Stimulated activated CD4-positive, alpha-beta T cell treated with anti-CD3 and anti-CD28 coated beads, Interleukin-1b, Interleukin-23, amount 100 ng/mL, for 4 hours (primary cell): ENCODE measurements at places on chromosomes 7 and 10.

GRCh38 chr10:6501931-6502330, 78.1 kb downstream of the PRKCQ start:
- DNase-seq = no peak

GRCh38 chr7:47479821-47480575, 101.9 kb downstream of the TNS3 start:
- no peak for DNase-seq

- no peak for DNase-seq
Observed at GRCh38 chr10:90373911-90374310, 483.9 kb downstream of the HTR7 start.

DNA sequence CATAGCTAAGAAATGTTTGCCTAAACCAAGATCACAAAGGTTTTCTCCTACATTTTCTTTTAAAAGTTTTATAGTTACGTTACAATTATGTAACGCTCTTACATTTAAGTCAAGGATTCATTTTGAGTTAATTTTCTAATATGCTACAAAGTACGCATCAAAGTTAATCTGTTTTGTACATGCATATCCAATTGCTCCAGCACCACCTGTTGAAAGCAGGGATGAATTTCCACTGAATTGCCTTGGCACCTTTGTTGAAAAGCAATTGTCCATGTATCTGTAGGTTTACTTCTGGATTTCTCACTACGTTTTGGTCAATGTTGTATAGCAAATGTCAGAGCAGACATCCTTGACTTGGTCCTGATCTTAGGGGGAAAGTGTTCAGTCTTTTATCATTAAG, 59.6 kb downstream of the NEUROG3 start:
- DNase-seq = no peak

GRCh38 chr7:87110778-87111177, 41.5 kb upstream of the DMTF1 start:
- DNase-seq = no peak

GRCh38 chr7:51620706-51621105, 304.1 kb upstream of the COBL start:
- no peak for DNase-seq

DNA sequence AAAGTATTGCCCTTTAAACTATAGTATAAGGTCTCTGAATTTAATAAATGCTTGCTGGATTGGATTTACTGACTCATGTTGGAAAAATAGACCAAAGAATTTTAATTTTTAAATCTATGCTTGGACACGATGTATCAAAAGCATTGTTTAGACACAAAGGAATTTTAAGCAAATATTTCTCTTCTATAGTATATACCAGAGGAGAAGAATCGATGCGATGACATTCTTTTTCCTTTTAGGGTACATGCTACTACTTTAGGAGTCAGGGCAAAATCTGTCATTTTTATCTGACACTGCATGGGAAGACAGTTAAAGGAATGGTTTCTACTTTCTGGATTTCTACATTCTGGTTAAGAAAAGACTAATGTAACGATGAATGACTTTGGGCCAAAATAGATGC, 339.9 kb downstream of the BMPER start:
- DNase-seq = no peak

GRCh38 chr7:151206914-151207313, 3.4 kb downstream of the H2BK1 start:
- DNase-seq = no peak

- DNase-seq = no peak
Observed at GRCh38 chr10:3330663-3331062, 158.1 kb upstream of the PITRM1 start.

GRCh38 chr10:102085336-102085735, 20.2 kb downstream of the HPS6 start:
- DNase-seq = no peak

- no peak for DNase-seq
Observed at GRCh38 chr10:89091496-89091895, 100.9 kb downstream of the FAS start.

GRCh38 chr7:80018941-80019808, 115.5 kb upstream of the GNAI1 start:
- peak; percentile 9 for DNase-seq

DNA sequence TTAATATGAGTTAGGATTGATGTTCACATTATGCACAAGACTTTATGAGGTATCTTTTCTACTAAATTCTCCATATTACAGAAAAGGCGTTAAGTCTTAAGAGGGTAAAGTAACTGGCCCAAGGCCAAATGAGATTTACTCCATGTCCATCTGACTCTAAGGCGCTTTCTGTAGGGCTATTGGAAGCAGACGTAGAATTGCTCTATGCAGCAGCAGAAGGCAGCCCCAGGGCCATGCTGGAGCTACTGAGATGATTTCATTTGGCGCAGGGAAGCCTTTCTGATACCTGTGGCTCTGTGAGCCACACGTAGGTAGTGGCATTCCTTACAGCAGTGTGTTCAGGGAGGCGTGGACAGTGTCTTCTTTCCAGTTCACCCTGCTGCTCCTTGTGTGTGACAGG, 133.1 kb downstream of the SH2D4B start:
- no peak for DNase-seq

DNA sequence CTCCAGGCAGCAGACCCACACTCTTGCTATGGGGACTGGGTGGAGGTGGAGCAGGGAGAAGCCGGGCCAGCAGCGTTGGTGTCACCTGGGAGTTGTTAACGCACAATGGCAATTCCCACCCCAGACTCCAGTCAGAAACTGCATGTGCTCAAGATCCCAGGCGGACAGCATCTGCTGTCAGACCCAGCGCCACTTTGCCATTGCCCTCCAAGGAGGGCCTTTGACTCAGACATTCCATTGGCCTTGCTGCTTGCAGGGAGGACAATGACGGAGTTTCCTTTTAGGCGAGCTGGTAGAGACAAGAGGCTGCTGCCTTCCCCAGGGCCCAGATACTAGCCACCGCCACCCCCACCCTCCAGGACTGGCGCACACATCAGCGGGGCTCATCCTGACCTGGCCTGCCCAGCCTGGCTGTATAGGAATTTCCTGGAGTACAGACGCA, 34.5 kb downstream of the ZNF775 start:
- no peak for DNase-seq

DNA sequence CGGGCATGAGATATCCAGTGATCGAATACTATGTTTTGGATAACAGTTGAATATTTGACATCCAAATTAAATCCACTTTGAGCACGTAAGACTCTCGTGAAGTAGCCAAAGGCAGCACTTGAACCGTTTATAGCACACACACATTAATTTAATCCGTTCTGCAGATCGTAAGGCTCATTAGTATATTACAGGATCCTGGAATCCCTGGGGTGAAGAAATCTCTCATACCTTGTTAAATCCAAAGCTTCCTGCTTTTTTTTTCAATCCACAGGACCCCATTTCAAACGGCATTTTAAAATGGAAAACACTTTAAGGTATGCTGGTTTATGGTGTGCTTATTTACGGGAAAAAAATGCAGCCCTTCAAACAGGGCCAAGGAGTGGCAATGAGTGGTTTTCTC, 158.4 kb upstream of the ADARB2 start:
- no peak for DNase-seq

DNA sequence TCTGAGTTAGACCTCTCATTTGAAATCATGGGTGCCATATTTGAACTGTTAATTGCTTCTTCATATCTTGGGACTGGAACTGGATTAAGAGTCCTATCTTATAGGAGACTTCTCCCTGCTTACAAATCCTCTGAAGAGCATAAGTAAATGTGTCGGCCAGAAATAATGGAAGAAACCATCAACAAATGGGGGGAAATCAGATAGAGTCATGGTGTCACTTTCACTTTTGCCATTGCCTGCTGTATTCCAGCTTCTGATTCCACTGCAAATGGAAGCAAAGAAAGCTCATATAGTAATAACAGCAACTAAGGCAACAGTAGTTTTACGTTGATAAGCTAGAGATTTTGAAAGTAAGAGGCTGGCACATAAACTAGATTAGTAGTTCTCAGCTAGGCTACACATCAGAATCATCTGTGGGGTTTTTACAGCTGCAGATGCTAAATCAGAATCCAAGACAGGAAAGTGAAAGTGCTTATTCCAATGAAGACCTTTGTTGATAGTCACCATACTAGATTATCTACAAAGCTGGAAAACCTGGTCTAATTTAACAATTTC, 12.3 kb upstream of the CRPPA start:
- no peak for DNase-seq

DNA sequence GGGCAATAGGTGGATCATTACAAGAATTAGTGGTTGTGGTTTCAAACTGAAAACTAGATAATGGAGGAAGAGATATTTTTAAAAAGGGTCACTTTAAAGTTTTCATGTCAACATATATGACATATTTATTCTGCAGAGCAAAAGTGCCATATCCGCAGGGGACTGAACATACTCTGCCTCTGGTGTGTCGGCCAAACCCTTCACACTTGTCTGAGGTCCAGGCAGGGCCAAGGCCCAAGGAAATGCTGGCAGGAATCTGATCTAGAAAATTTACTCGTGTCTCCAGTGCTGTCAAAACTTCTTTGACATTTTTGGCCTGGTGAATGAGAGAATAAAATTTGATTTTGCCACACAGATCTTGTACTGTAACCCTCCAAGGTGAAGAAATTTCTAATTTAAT, 562.3 kb downstream of the CCSER2 start:
- no peak for DNase-seq

- no peak for DNase-seq
Observed at GRCh38 chr10:98316661-98317060, 48.7 kb upstream of the LOXL4 start.

GRCh38 chr10:104935656-104936055, 294.6 kb downstream of the SORCS3 start:
- DNase-seq = no peak

- no peak for DNase-seq
Observed at GRCh38 chr7:107032720-107033438, 11.6 kb upstream of the PRKAR2B start.

- no peak for DNase-seq
Observed at GRCh38 chr10:50927522-50928189, 42.2 kb upstream of the A1CF start.

GRCh38 chr7:46554688-46555422, 633.8 kb upstream of the IGFBP3 start:
- DNase-seq = no peak

DNA sequence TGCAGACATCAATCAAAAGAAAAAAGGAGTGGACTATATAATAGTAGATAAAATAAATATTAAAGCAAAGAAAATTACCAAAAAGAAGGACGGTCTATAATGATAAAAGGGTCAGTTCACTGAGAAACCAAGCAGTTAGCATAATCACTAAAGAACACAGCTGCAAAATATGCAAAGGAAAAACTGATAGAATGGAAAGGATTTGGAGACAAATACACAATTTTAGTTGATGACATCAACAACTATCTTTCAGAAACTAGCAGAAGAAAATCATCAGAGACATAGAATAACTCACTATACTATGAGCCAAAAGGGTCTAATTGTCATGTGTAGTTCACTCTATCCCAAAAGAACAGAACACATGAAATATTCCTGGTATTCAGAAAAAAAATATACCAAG, 316.4 kb upstream of the IGFBP3 start:
- no peak for DNase-seq

DNA sequence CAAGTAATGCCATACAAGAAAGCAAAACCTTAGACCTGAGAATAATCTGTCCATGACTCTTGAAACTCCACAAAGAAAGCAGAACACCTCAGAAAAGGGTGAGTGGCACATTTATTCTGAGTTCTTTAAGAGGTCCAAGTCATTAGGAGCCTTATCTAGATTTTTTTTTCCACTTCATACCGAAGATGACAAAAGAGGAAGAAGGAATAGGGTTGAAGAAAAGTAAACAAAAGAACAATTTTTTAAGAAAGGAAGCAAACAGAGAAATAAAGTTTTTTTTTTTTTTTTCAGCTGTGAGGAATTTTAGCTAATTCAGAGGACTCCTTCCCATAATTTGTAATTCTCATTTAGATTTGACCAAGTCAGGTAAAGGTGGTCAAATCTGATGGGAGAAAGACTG, 13.1 kb upstream of the MTPN start:
- DNase-seq = no peak

DNA sequence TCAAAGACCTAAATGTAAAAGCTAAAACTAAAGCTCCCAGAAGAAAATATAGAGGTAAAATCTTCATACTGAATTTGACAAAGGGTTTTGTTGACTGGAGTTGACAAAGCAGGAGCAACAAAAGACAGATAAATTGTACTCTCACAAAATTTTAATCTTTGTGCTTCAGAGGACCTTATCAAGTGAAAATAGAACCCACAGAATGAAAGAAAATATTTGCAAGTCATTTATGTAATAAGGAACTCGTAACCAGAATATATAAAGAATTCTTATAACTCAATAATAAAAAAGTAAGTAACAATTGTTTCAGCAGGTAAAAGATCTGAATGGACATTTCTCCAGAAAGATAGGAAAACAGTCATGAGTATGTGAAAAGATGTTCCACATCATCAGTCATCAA, 62.0 kb upstream of the SRRM3 start:
- DNase-seq = no peak

GRCh38 chr7:9962742-9963141, 1010.9 kb upstream of the PHF14 start:
- DNase-seq = no peak

DNA sequence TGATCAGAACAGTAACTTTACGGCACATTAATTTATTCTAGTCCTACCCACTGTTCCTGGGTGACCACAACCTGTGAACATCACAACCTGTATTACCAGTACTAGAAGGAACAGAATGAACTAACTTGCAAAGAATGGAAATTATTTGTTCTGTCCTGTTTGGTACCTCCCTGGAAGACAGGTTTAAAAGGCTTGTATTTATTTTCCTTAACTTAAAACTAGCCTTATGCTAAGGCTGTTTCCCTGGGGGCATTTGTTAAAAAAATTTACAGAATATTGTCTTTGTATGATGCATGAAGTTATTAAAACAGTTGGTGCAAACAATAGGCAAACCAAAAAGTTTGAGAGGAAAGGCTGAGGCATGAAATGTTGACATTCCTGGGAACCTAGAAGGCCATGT, 132.7 kb downstream of the DNAJC1 start:
- DNase-seq = no peak

GRCh38 chr7:127536741-127537140, 48.7 kb downstream of the GCC1 start:
- DNase-seq = no peak

- no peak for DNase-seq
Observed at GRCh38 chr10:88174391-88174790, 311.0 kb downstream of the PTEN start.
